NCI-H1105 treated with DMSO at 0.1 percent for 48 hours (cell line): ENCODE measurements at places on chromosomes 1 and 21.

DNA sequence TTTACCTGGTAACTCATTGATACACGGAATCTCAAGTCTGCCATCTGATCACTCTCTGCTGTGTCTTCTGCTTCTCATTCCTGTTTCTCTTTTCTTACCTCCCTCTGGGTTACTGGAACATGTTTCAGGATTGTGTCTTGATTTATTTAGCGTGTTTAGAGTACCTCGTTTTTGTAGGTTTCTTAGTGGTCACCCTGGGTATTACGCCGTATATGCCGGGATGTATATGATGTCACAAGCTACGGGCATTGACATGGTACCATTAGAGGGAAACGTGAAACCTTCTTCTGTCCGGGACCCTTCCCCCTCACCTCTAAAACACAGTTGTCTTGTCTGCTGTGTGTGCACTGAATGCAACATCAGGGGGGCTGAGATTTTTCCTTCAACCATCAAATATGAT, 2.8 kb downstream of the ACTRT2 start:
- DNase-seq = no peak

DNA sequence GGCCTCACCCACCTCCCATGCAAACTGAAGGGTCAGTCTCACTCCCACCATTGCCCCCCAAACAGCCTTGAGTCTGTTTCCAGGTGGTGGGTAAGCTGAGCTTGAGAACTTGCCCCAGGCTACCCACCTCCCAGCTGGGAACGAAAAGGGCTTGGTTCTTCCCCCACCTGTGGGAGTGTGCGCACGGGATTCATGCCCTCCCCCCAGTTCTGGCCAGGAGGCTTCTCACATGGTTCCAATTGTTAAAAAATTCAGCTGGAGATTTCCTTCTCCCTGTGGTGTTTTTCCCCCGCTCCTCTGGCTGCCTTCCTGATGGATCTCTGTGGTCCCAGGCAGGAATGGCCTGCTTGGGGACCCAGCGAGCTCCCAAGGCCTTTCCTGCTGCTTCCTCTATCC, 81.8 kb upstream of the C21orf91 start:
- no peak for DNase-seq

DNA sequence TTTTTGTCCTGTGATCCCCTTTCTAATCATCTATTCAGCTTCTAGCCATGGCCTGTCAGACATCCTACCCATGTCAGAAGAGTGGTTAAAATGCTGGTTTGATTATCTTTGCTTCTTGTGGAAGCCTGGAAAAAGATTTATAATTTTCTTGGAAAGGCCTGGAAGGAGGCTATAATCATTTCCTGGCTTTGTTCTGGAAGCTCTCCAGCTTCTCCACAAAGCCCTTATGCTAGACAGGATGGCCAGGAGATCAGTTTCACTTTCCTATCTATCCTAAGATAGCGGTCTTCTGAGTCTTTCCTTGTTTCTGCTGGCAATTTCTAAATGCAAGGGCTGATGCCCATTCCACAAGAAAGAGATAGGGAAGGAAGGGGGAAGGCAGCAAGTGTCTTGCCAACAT, 90.9 kb upstream of the SLC44A3 start:
- no peak for DNase-seq

DNA sequence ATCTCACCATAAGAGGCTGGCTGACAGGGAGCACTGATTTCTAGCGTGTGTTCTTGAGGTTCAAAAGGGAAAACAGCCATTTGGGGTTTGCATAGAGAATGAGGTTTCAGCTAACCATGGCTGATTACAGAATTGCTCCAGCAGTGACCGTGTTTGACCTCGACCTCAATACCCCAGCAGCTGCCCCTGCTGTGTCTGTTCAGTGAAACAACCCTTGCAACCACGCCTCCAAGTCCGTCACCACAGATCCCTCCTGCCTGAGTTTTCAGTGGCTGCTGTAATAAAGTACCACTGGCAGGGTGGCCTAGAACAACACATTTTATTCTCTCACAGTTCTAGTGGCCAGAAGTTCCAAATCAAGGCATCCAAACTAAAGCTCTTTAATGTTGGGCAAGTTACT, 147.7 kb downstream of the HUNK start:
- no peak for DNase-seq

DNA sequence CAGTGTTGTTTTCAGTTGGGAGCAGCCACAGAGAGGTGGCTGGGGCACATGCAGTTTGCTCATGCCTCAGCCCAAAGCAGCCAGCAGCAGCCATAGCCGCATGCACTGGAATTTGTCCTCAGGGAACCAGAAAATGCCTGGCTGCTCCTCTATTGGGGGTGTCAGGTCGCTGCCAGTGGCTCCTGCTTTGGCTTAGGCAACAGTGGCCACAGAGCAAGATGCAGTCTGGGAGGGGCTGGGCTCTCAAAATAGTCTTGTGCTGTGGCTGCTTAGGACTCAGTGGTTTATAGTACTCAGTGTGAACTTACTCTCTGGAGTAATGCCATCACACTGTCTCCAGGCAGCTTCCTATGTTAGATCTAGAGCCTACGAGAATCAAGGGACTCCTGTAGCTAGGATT, 25.0 kb downstream of the CD55 start:
- DNase-seq = no peak

- peak; percentile 78 for DNase-seq
Measured at GRCh38 chr1:44289530-44289929, 65.5 kb downstream of the ERI3 start.

DNA sequence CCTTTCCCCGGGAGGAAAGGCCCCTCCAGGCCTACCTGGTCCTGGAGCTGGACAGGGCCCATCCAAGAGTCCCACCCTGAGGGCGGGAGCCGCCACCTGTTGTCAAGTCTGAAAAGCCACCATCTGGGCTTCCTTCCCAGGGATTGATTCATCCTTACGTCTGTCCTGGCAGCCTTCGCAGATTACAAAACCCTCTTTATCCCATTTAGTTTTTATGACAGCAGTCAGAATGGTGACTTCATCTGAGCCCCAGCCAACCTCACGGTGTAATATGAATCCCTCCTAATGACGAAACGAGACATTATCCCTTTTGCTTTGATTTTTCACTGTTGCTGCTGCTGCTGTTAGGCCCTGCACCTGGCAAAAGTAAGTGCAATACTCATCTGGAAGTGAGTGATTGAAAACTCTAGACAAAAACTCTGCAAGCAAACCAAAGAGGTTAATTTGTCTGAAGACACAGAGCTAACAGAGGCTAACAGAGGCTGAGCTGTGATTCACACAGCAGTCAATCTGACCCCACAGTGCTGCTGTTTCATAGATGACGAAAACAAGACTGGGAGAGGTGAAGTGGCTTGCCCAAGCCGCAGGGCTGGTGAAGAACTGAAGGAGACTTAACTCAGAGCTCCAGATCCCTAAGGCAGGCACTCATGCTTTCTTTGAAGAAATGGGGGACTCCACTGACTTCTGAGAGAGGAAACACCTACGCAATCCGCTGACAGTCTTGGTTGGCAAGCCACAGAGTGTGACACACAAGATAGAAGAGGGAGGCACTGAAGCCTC, 30.0 kb upstream of the S100A7 start:
- peak; percentile 88 for DNase-seq

DNA sequence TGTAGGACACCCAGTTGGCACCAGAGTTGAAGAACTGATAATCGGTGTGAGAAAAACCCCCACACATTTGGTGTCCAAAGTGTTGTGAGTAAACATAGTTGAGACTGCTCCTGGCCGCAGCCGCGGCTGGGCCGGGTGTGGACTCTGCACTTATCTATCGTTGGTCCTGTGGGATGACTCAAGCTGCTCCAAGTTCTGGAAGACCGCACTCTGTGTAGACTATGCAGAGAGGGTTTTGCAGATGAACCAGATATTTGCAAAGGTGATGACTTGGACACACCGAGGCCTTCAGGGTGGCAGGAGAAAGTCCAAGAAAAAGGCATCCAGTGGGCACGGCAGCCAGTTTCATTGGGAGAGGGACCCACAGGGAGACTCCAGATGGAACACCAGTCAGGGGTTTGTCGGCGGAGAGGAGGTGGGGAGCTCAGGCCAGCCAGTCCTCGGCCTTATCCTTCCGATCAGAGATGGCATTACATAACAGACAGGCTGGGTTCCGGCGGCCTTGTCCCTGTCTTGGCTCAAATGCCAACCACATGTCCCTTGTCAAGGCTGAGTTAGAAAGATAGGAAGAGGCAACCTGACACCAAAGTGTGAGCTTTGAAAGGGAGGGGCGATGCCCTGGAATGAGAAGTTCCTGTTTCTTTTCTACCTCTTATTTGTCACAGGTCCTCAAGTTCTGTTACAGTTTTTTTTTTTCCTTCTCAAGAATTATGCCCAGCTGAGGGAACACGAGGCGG, 21.1 kb downstream of the C2CD2 start:
- DNase-seq = no peak

GRCh38 chr1:214439352-214440119, 111.9 kb downstream of the PTPN14 start:
- DNase-seq = peak; percentile 99

- DNase-seq = no peak
Measured at GRCh38 chr21:35202431-35202830, 153.3 kb upstream of the RUNX1 start.

GRCh38 chr1:7587108-7587772, 183.9 kb upstream of the VAMP3 start:
- DNase-seq = no peak

GRCh38 chr1:154481053-154481452, 21.0 kb upstream of the TDRD10 start:
- DNase-seq = peak; percentile 17

DNA sequence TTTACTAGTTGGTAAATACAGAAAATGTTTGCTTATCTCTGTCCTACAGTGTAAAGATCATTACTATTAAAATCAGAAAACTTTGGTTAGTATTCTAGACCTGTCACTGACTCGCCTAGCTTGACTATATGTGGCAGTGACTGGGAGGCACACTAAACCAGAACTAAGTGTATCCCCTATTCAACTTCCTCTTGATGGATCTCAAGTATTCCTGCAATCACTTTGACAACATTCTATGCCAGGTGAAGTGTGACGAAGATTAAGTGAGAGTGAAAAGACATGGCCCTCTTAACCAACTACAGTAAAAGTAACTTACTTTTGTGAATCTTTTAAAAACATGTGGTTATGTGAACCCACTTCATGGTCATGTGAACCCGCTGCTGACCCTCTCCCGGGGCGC, 223.0 kb upstream of the ADAMTS5 start:
- DNase-seq = no peak

DNA sequence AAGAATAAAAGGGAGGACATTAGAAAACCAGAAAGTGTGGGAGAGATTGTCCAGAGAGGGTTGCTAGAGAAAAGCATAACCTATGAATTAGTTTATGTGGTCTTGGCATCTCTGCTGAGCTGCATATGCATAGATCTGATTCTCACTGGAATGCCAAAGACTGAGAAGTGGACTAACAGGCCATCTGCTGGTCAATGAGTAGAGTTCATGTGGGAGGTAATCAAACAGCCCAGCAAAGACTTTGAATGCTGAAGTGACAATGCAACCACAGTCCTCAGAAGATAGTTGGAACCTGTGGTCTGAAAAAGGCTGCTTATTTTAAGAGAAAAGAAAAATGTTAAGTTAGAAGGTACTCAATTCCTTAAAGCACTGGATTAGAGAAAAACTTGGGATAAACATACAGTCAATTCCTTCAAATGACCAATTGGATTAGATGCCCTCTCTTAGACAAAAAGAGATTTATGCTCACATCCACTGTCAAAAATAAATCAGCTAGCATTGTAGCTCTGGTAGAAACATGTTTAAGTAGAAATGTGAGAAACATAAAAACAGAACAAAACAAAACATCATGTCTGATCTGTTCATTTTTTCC, 382.8 kb downstream of the AMY1C start:
- DNase-seq = peak; percentile 67

DNA sequence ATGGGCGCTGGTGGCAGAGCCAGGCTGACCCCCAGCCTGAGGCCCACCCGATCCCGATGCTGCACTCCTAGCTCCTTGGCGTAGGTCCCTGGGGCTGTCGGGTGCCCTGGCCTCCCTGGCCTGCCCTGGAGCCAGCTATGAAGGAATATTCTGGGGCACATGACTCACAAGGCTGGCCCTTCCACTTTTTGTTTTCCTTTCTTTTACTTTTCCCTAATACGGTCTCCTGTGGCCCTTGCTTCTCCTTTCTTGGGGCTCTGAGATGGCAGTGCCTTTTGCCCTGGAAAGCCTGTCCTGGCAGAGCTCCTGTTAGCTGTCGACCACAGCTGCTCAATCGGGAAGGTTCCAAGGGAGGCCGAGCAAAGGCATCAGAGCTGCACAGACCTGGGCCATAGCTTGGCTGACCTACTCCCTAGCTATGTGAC, 22.1 kb downstream of the ARHGEF10L start:
- DNase-seq = no peak
